CD4-positive, alpha-beta T cell treated with Interleukin-17A for 1 hour (primary cell): ENCODE measurements at places on chromosomes 7 and 10.

DNA sequence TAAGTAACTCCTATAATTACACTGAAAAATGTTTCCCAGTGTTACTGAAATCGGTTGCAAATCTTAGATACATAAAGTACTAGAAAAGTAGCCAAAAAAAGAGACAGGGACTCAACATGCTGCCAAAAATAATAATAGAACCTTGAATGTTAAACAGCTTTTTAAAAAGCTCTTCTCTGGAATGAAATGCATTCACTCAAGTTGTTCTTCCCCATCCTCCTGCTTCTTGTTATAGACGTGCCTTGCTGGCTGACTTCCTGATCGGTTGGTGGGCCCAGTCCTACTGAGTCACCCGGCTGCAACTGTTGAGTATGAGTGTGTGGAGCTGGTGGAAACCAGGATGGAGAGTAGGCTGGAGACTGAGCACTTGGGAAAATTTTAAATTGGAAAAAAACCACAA, 30.6 kb upstream of the RAPGEF5 start:
- no peak for DNase-seq

DNA sequence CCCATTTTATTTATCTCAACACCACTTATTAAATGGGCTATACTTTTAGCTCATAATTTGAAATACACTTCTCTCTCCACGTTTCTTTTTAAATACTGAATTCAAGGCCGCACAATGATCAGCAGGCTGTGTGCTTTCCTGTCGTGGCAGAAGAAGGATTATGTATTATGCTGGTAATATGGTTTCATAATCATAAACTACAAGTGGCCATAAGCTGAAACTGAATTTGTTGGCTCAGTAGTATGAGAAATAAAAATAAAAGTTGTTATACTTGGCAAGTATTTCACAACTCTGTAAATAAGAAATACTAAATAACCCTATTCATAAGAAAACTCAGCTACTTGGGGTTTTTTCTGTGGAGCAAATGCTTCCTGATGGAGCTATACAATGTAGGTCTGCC, 313.6 kb downstream of the DOCK4 start:
- DNase-seq = no peak

DNA sequence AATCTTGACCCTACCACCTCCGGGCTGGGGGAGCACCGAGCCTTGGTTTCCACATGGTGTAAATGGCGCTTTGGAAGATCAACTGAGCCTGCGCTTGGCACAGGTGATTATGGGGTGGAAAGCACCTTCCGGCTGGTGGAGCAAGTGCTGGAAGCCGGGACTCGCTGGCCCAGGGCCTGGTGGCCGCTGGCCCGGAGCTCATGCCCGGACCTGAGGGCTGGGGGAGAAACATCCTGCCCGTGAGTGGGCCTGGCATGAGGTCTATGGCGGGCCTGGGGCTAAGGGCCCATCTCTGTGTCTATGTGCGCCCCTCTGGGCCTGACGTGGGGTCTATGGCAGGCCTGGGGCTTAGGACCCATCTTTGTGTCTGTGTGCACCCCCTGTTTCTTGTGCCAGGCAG, 14.2 kb upstream of the LFNG start:
- no peak for DNase-seq

- no peak for DNase-seq
These were observed 345.3 kb upstream of the SEMA3C start for GRCh38 chr7:81264116-81264515.

GRCh38 chr10:102627736-102628293, 16.5 kb upstream of the TRIM8 start:
- no peak for DNase-seq

GRCh38 chr7:114652041-114652440, 237.4 kb downstream of the FOXP2 start:
- DNase-seq = no peak

GRCh38 chr10:80530251-80530650, 7.5 kb upstream of the SH2D4B start:
- peak; percentile 49 for DNase-seq

DNA sequence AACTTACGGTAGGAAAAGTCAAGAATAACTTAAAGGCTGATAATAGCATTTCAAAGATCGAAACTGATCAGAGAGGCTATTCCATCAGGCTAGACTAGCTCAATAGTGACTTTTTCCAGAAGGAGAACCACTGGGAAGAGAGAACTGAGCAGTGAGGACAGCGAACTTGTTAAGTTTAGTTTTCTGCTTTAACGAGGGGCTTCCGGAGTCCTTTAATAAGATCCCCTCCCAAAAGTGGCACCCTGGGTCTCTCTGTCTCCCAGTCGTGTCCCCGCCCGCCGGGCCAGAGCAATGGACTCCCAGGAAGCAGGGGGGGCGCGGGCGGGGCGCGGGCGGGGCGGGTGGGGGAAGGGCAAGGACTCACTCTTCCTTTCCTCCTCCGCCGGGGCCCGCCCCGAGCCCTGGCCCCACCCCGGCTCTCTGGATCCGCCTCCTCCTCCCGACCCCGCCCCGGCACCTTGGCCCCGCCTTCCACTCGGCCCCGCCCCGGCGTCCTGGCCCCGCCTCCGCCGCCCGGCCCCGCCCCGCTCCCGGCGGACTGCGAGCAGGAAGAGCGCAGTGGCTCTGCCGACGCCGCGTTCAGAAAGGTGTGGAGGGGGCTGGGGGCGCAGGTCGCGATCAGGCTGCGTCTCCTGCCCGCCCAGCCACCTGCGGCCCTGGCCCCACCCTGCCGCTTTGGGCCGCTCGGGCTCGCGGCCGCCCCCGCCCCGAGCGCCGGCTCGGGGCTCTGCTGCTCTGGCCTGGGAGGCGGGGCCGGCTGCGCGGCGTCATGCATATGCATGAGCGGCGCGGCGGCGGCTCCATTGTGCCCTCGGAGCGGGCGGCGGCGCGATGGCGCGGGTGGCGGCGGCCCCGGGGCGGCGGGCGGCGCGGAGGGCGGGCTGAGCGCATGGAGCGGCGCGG, at the start of gene ZMIZ2:
TSS of gene ZMIZ2 (plus strand) at position 803 of the 903 bp plus-strand sequence. CDS start 7,403 bp downstream, outside the sequence.
- peak; percentile 92 for DNase-seq

DNA sequence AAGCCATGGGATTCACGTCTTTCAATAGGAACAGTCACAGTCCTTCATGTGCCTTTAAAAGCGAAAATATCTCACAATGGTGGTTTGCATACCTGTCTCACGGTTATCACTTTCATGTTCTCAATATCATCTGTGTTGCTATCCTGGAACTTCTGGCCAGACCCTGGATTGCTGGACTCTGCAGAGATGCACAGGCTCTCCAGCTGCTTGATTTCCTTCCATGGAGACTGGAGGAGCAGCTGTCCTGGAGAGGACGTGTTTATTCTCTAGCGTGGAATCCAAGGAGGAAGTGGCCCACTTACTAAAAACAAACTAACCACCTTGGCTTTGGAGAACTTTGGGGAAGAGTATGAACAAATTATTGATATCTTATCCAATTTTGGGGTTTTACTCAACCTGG, 16.5 kb downstream of the BTBD16 start:
- DNase-seq = no peak

- DNase-seq = no peak
These were observed 7.2 kb downstream of the VAX1 start for GRCh38 chr10:117130862-117131375.

DNA sequence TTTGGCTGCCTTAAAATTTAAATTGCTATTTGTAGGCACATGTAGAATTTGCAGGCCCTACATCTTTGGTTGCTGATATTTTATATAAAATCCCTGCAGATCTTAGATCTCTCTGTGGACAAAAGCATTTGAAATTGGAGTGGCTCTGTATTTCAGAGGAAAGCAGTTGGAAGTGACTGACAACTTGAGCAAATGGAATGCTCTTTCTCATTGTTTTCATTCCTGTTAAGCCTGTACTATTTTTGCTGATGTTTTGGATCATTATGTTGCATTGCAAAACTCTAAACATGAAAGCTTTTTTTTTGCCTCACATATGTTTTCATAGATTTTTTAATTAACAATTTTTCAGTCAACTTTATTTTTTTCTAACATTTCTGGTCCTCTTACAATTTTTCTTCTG, 251.2 kb upstream of the MDFIC start:
- no peak for DNase-seq

- DNase-seq = peak; percentile 19
These were observed 135.9 kb downstream of the ZNF92 start for GRCh38 chr7:65509368-65510186.

- no peak for DNase-seq
These were observed 126.9 kb downstream of the IPMK start for GRCh38 chr10:58140691-58141347.

DNA sequence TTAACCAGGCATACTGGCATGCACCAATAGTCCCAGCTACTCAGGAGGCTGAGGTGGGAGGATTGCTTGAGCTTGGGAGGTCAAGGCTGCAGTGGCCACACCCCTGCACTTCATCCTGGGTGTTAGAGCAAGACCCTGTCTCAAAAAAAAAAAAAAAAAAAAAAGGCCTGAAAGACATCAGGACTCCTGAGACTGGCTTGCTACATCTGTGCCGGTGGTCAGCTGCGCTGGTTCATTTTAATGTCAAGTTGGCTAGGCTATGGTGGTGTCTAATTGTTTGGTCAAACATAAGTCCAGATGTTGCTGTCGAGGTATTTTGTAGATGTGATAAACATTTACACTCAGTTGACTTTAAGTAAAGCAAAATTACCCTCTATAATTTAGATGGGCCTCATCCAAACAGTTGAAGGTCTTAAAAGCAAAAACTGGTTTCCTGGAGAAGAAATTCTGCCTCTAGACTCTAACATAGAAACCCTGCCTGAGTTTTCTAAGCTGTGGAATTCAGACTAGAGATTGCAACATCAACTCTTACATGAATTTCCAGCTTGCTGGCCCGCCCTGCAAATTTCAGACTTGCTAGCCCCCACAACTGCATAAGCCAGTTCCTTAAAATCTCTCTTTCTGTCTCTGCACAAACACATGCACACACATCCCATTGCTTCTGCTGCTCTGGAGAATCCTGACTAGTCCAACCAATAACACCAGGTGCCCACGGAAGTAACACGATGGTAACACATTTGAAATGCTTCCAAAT, 18.2 kb downstream of the MYOF start:
- no peak for DNase-seq

DNA sequence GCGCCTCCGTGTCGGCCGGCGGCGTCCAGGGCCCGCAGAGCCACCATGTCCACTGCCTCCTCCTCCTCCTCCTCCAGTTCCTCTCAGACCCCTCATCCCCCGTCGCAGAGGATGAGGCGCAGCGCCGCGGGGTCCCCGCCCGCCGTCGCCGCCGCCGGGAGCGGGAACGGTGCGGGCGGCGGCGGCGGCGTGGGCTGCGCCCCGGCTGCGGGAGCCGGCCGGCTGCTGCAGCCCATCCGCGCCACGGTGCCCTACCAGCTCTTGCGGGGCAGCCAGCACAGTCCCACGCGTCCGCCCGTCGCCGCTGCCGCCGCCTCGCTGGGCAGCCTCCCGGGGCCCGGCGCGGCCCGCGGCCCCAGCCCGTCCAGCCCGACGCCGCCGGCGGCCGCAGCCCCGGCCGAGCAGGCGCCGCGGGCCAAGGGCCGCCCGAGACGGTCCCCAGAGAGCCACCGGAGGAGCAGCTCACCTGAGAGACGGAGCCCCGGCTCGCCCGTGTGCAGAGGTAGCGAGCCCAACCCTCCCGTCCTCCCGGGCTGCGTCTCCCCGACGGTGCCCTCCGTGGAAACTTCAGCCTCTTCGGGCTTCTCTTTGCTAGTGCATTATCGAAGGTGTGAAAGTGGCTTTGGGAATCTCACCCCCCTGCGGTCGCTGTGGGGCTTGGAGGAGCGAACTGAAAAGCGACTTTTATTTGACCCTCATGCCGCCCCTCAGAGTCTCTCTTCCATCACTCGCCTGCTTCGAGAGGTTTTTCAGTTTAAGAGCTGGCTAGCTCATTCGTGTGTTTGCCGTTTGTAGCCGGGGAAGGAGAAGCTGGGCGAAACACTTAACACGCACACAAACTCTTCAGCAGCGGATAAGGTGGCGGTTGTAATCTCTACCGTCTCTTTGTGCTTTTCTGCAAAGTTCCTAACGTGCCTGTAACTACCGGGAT, 975 bp downstream of the GLCCI1 start:
- DNase-seq = peak; percentile 53

DNA sequence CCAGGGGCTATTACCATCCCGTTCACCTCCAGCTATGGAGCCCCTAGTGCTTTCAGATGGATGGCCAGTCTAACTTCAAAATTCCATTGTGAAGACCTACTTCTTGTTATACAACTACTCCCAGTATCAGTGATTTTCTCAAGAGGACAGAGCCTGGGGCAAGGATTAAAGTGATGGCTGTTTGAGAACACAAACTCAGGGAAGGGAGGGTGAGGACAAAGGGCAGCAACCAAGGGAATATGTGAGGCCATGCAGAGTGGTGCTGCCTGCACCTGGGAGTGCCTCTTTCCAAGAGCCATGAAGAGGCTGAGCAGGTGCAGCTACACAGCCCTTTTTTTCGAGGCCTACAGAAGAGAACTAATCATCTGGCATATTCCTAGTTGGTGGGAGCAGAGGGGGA, 303.5 kb upstream of the BMPER start:
- DNase-seq = no peak

- no peak for DNase-seq
These were observed 45.1 kb downstream of the SPOCK2 start for GRCh38 chr10:72043016-72043834.

GRCh38 chr10:43218206-43218950, 48.5 kb downstream of the RASGEF1A start:
- DNase-seq = no peak

- no peak for DNase-seq
These were observed 54.7 kb downstream of the ARHGAP22 start for GRCh38 chr10:48550071-48550691.

DNA sequence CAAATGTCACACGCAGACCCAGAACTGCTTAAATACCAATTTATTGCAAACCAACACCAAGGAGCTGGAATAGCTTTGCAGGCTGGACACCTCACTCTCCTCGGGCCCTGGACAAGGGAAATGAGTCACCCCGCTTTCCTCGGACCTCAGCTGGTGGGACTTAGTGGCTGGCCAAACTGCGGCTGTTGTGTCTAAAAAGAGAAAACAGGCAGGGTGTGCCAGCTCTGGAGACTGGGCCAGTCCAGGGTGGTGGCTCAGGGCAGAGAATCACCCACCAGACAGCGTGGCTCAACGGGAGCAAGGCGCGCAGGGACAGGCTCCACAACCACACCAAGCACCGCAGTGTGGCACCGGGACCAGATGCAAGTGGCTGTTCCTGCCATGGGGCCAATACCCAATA, 58.2 kb upstream of the CAMK2B start:
- DNase-seq = no peak

- no peak for DNase-seq
These were observed 150.2 kb upstream of the AUTS2 start for GRCh38 chr7:69448071-69448470.

DNA sequence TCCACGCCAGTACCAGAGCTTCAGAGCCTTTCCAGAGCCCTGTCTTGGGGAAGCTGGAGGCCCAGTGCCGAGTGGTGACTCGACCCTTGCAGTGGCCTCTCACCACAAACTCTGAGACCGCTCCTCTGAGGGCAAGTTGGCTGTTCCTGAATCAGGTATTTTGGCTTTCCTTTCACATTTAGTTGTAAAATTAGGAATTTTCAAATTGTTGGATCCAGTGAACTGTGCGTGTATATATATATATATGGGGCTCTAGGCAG, 128.7 kb upstream of the UNC5B start:
- no peak for DNase-seq
